ENCODE measurements at places on chromosomes 7 and 10.

- DNase-seq, result no peak
Observed at GRCh38 chr7:24419511-24419910, 135.5 kb downstream of the NPY start.

- DNase-seq, result no peak
Observed at GRCh38 chr7:16559497-16560179, 33.0 kb downstream of the LRRC72 start.

GRCh38 chr7:150935149-150935548, 43.0 kb downstream of the KCNH2 start:
- no peak for DNase-seq

DNA sequence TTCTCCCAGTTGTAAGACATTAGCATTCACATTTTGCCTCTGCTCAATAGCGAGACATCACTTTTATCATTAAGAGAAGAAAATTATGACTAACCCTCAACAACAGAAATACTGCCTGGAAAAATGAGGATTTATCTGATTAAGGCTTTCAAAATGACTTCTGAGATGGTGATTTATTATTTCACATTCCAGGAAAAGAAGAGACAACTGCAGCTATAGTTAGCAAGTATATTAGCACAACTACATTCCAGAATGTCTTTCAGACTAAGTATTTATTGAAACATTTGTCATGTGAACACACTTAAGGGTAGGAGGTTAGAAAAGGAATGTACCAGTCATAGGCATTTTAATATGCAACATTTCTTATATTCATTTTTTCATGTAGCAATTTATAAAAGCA, 162.0 kb downstream of the IQUB start:
- no peak for DNase-seq

DNA sequence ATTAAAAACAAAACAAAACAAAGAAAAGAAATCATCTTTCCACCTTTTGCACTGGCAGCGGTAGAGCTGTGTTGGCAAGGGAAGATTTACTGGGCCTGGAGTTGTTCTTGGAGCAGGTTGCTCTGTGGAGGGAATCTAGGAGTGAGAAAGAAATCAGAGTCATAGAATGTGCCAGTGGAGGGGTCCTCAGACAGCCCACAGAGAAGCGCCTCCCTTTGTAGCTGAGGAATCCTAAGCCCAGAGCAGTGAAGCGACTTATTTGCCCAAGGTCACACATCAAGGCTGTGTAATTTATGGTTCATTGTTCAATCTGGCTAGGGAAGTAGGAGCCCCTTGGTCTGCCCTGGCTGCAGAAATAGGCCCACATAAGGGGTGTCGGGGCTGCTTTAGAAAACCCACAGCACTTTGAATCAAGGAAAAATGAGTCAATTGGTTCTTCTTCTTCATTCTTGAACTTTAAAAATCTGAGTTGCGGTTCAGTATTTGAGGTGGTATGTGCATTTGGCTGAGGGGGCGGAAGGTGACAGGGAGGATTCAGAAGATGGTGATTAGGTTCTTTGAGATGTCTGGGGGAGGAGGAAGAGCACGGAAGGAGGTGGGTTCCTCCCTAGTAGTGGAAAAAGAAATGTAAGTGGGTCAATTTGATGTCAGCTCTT, 253.7 kb downstream of the PTEN start:
- DNase-seq, result no peak

- no peak for DNase-seq
Observed at GRCh38 chr7:29413626-29414136, 150.0 kb upstream of the PRR15 start.

- DNase-seq, result no peak
Observed at GRCh38 chr7:74572301-74572979, 85.1 kb upstream of the GTF2I start.

- no peak for DNase-seq
Observed at GRCh38 chr7:477626-478220, 41.9 kb downstream of the PDGFA start.

DNA sequence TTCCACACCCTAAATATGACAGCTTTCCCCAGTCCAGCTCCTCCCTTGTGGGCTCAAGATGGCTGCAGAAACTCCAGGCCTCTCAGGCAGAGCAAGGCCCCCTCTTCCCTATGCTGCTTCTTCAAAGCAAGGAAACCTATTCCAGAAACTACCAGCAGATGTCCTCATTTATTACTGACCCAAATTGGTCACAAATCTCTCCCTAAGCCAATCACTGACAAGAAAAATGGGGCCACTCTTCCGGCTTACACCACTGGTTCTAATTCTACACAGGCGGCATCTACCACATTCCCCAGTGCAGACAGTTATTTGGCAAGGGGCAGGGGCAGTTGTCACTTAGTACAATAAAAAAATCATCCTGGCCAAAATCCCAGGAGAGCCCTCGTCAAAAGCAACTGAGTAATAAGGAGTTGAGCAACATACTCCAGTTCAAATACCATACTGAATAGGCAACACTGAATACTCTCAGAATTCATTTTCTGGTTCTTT, 150.4 kb downstream of the SFMBT2 start:
- peak; percentile 66 for DNase-seq

GRCh38 chr10:30857803-30858202, 173.9 kb downstream of the ZNF438 start:
- DNase-seq, result no peak

Data from right renal pelvis (tissue), 4 donors.